Muscle of arm (tissue), 14 donors: ENCODE measurements at places on chromosomes 12 and 14.
A peak's percentile ranks its signal among the peaks of the same experiment; 100 is the strongest.

DNA sequence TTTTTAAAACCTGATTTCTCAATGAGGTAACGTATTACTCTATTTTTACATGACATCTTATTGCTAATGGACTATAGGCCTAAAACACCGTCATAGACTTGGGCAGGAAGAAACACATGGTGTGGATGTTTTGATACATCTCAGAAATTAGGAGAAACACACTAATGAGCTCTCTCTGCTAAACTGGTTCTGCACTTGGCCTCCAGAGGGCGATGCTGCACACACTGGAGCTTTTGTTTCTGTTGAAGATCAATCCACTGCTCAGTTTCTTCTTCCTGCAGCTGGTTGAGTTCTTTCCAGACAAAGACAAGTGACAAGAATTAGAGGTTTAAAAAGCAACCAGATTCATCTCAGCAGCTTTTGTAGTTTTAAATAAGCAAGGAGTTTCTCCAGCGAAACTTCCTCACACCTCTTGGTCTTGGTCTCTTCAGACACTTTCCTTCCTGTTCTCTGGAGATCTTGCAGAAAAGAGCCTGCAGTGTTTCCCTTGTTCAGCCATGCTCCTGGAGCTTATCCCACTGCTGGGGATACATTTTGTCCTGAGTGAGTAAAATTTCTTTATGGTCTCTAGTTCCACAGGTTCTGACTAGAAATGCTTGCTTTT is 178.5 kb upstream of the OR4E1 start:
- DNase-seq: peak; percentile 5

DNA sequence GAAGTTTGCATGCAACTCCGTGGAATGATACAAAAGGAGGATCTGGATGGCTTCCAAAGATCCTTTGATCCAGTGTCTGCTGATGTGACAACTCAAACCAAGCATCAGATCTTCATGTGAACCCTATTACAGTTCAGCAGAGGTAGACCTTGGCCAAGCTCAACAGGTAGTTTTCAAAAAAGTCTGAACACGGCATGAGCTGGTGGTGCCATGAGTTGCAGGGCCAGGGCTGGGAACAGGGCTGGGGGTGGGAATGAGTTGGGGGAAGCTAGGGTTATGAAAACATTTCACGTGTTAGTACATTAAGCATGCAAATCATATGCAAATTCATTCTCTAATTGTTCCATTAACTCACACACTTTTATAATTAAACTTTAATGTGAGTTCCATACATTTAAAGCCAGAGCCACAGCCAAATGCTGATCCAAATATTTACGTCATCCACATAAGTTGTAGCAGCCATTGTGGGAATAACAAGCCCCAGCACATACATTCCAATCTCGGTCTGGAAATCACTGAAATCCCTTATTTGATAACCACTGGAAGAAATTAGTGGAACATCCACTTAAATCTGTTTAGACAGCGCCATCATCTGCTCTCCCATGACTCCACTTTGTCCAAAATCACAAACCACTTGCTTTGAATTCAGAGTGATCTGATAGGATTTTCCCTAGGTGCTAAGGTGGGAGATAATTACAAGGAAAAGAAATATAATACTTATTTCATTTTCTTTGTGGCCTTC is 158.5 kb downstream of the APAF1 start:
- no peak for DNase-seq

GRCh38 chr12:38771871-38772270 is 133.5 kb downstream of the CPNE8 start:
- DNase-seq: no peak

- DNase-seq: no peak
These were observed 302.8 kb downstream of the PAWR start for GRCh38 chr12:79388011-79388410.

DNA sequence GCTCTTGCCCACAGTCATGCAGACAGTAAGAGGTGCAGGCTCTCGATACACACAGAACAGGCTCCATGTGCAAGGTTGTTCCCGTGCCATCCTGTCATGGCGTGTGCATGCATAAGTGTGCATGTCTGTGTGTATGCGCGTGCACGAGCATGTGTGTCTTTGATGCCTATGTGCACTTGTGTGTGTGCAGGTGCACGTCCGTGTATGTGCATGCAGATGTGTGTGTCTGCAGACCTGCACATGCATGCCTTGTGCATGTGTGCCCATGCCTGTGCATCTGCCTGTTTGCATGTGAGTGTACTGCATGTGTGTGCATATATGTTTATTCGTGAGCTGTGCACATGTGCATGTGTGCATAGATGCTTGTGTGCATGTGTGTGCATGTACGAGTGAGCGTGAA is 309.8 kb downstream of the TMEM121 start:
- DNase-seq: no peak

DNA sequence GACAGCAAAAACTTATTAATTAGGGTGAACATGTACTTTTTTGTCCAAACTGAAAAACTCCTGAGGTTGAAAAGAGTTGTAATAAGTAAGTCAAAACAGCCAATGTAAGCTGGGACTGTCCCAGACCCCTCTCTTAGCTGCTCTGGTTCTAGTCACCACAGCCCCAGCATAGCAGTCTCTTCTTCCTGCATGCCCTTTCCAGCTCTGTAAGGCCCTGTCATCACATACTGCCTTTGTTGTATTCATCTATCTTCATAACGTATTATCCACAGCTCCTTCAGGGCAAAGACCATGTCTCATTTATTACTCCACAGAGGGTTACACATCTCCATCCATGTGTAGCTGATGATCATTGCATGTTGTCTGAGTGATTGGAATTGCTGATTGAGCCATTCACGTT is 56.5 kb downstream of the UTP20 start:
- no peak for DNase-seq

GRCh38 chr14:52241087-52241793 is 26.3 kb upstream of the PTGDR start:
- DNase-seq: no peak

- no peak for DNase-seq
These were observed 49.2 kb downstream of the ACACB start for GRCh38 chr12:109165599-109165998.

- peak; percentile 25 for DNase-seq
These were observed 20.5 kb downstream of the SARNP start for GRCh38 chr12:55797068-55797467.

GRCh38 chr14:102471921-102472790 is 37.4 kb downstream of the ANKRD9 start:
- no peak for DNase-seq

DNA sequence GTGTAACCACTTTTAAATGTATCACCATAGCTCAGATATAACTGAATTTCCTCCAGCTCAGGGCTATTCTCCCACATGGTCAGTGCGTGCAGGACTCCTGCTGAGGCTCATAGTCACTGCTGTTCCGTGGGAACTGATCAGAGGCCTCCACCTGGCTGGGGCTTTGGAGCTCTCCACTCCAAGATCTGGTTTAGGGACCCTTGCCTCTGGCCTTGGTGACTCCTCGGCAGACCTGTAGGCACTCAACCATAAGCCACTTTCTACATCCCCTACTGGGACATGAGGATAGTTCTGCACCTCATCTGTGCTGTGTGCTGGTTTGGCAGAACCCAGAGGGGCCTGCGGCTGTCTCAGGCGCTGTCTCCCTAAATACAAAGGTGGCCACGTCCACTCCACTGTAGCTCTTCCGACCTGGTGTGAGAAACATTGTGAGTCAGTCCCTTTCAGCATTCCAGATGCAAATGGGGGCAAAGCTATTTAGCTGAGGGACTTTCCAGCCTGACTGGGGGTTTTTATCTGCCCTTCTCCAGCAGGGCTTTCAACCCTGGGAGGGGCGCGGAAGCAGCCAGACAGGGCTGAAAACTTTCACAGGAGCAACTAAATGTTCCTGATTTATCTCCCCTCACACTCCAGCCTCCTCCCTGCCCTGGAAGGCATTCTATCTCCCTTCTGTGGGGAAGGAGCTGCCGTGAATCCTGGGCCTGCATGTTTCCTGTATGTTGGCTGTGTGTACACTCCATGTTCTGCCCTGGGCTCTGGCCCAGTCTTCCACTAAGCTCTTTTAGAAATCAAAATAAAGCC is 218.3 kb upstream of the DAAM1 start:
- DNase-seq: no peak

GRCh38 chr12:83538361-83538965 is 851.8 kb downstream of the TMTC2 start:
- peak; percentile 37 for DNase-seq

GRCh38 chr12:50641566-50641965 is 122.3 kb upstream of the ATF1 start:
- no peak for DNase-seq

DNA sequence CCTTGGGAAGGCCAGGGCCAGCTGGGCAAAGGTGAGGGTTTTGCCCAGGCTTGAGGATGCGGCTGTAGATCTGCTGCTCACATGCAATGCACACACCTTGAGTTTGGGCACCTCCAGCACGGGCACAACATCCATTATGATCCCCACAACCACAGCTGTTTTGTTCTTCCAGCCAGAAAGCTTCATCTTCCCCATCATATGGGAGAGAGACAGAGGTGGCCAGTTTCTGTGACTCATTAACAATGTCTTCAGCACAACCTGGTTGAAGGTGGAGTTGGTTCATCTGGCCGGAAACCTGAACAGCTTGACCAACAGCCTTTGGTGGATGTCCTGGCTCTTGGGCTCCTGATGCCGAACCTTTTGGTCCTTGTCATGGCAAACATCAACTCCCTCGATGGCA is 163.7 kb upstream of the CCND2 start:
- DNase-seq: no peak

DNA sequence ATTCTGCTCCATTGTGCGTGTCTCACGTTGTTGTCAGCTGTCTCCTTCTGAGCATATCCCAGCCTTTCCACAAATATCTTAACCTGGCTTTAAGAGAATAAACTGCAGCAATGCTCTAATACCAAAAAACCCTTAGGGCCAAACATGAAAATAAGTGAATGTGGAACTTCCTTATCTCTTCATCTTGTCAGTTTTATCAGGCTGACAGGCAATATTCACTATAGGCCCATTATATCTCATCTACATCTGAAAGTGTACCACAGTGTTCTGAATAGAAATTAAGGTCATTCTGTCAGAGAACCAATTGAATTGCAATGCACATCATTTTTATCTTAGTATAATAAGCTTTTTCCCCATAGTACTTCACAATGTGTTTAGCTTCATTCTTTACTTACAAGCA is 933.1 kb upstream of the FBXO33 start:
- DNase-seq: no peak

GRCh38 chr12:71771069-71771468 is 16.4 kb downstream of the RAB21 start:
- DNase-seq: no peak

DNA sequence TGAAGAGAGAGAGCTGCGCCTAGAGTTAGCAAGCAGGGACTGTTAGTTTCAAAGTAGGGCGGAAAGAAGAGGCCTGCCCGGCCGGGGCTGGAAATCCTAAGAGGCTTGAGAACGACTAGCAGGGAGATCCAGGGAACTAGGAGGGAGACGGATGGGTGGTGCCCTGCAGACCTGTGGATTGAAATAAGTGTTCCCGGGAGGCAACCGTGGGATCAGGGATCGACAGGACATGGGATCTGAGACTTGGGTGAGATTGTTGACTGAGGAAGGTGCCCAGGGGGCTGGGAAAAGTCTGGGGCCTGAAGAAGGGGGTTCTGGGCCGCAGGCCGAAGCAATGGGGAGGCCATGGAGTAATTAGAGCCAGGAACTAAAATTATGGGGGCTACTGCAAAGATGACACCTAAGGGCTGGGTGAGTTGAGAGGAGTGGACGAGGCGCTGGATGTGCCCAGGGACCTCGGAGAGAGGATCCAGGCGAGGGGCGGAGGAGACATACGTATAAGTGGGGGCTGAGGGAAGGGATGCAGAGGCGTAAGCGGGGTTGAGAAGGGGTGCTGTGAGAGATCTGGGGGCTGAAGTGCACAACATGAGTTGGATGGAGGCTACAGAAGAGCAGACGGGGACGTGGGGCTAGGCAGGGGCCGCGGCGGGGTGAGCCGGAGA is 635 bp downstream of the LTA4H start:
- DNase-seq: peak; percentile 26

DNA sequence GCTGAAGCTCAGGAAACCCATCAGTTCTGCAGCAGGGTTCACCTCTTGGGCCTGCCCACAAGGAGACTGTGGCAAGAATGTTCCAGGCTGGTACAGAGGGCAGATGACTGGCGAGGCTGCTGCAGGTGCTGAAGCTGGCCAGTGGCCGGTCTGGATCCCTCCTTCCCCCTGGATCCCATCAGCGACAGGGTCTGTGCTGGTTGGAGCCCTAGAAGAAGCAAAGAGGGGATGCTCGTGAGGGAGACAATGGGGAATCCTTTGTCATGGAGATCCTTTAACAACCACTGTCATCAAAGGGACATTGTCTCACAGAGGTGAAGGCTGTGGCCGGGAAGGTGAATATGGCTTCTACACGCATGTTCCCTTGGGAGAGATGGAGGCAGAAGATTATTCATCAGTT is 211.4 kb upstream of the TMEM132C start:
- DNase-seq: no peak

DNA sequence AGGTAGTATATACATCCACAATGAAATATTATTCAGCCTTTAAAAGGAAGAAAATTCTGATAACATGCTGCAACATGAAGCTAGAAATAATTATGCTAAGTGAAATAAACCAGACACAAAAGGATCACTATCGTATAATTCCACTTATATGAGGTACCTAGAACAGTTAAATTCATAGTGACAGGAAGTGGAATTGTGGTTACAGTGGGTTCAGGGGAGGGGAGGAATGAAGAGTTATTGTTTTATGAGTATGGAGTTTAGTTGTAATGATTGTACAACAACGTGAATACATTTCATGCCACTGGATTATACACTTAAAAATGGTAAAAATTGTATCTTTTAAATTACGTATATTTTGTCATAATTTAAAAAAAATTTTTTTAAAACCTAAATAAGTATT is 21.0 kb downstream of the EEA1 start:
- no peak for DNase-seq

DNA sequence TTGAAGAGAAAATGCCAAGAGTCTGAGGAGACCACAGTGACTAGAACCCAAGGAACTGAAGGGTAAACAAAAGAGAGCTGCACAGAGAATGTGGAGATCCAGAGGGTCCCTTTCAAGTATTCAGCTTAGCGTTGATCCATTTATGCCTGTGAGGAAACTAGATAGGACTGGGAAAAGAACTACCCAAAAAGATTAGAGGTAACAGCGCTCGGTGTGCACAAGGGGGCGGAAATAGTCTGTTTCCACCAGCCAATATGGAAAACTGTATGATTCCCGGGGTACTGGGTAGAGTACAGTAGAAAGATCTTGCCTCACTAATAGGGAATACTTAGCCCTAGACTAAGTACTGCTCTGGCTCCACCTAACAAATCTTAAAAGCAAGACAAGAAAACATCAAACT is 135.5 kb downstream of the DPF3 start:
- no peak for DNase-seq

DNA sequence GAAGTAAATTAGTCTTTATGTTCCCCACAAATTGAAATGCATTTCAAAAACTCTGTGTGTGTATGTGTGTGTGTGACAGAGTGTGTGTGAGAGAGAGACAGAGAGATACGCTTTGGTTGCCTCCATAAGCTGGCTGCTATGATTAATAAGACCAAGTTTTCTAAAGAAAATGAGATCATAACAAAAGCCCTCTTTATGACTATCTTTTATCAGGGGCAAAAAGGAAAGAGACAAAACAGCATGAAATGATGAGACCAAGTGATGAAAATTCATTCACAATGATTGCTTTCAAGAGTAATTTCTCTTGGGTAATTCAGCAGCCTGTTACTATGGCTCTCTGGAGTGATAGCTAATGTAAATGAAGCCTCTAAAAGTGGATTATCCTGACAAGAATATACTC is 277.6 kb upstream of the PLEKHG7 start:
- no peak for DNase-seq
